ENCODE measurements at places on chromosomes 3 and 15.

- DNase-seq: no peak
These were observed 117.8 kb downstream of the CPNE4 start for GRCh38 chr3:131917006-131917405.

- DNase-seq: no peak
These were observed 91.8 kb upstream of the PFN2 start for GRCh38 chr3:150062492-150062891.

DNA sequence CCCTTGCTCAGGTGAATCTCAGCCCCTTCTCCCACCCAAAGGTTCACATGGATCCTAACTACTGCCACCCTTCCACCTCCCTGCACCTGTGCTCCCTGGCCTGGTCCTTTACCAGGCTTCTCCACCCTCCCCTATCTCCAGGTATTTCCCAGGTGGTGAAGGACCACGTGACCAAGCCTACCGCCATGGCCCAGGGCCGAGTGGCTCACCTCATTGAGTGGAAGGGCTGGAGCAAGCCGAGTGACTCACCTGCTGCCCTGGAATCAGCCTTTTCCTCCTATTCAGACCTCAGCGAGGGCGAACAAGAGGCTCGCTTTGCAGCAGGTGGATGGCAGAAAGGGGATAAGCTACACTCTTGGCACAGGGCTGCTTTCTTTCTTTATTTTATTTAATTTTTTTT is 4.5 kb downstream of the FAM131A start:
- no peak for DNase-seq

DNA sequence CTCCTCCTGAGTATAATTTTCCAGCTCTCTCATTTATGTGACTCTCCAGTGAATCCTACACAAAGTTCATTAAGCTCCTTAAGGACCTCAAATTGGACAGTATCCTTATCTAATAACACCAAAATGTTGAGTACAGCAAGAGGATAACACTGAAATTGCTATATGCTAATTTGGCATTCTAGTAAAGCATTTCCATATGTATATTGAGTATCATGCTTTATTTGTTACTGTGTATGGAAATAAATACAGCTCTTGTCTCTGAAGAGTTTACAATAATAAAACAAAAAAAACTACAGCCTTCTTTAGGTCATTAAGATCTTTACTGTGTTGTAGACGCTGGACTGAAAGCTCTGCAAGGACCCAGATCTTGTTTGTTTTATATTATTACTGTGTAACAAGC is 1341.3 kb downstream of the ROBO1 start:
- no peak for DNase-seq

- no peak for DNase-seq
These were observed 28.8 kb downstream of the SIAH2 start for GRCh38 chr3:150733936-150734794.

- no peak for DNase-seq
These were observed 1016.0 kb downstream of the MCTP2 start for GRCh38 chr15:95247071-95247984.

DNA sequence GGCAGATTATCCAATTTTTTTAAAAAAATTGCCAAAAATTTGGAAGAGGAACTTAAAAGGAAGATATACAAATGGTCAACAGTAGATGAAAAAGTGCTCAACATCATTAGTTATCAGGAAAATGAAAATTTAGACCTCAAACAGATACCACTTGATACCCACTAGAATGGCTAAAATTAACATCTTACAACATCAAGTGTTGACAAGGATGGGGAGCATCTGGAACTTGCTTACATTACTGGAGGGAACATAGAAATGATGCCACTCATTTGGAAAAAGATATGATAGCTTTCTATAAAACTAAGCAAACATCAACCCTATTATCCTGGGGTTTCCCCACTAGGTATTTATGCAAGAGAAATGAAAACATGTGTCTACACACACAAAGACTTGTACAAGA is 284.5 kb upstream of the CHRNA7 start:
- no peak for DNase-seq

DNA sequence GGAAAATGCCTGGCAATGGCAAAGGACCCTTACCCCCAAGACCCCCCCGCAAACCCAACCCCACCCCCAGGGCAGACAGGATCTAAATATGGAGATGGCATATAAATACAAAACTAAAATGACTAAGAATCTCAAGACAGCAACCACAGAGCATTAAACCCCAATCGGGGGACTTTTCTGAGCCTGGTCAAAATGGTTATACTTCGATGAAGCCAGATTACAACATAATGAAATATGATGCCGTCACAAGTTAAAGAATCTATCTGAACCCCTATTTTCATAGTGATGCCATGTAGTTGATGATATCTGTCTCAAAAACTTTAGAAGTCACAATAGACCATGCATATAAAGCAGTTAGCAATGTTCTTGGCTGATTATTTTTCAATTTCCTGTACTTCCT is 223.6 kb downstream of the CGGBP1 start:
- no peak for DNase-seq
